ENCODE measurements at places on chromosomes 12 and 14.

DNA sequence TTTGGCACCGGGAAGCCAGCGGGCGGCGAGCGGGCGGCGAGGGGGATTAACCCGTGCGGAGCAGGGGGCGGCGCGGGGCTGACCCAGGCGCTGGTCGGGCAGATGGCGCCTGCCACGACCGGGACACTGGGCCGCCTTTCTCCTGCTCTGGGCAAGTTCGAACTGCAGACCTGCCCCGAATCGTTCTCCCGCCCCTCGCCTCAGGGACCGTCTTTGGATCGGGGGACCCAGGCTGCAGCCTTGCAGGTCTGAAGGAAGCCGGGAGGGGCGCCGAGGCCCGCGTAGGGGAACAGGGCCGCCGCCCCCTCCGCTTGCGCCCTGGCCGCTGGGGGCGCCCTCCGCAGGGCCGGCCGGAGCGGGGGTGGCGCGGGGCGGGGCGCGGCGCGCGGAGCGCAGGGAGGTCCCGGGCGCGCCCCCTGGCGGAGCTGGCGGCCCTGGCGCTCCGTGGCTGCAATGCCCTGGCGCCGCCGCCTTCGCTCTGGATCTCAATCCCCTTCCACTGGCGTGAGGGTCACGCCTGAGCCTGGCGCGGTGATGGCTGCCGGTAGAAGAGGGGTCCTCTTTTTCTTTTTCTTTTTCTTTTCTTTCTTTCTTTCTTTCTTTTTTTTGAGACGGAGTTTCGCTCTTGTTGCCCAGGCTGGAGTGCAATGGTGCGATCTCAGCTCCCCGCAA lies 449 bp upstream of the LTBP2 start:
- DNase-seq = peak; percentile 67

- no peak for DNase-seq
Observed at GRCh38 chr12:122813310-122813713, 21.9 kb upstream of the HIP1R start.

DNA sequence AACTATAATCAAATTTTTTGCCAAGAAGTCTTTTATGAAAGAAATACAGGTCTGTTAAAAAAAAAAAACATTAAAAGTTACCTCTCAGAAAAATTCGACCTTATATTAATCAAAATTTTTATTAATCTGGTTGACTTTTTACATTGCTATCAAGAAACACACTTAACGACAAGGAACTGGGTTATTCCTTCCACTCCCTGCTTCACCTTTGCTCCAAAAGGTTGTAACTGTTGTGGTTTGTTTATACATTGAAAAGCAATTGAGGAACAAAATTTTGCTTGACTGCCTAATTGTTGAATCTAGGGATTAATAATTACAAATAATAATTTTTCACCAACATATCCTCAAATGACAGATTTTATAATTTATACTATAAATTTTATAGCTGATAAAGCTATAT lies 28.4 kb downstream of the TSPAN8 start:
- DNase-seq = no peak

DNA sequence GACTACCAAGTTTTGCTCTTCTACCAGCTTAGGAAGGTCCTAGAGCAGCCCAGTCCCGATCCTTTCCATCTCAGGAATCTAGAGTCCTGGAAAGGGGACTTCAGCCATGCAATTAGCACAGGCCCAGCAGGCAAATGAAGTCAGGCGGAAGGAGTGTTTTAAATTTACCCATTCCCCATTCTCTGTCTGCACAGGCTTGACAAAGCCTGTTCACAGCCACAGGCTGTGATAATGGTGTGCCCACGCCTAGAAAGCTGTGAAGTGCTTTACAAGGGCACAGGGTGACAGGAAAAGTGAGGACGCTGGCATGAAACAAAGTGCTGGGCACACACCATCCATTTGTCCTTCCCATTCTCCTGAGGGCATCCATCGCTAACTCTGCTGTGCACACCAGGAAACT lies 79.0 kb downstream of the PITPNM2 start:
- no peak for DNase-seq

- no peak for DNase-seq
Observed at GRCh38 chr14:68365228-68365627, 427.6 kb downstream of the ZFP36L1 start.

DNA sequence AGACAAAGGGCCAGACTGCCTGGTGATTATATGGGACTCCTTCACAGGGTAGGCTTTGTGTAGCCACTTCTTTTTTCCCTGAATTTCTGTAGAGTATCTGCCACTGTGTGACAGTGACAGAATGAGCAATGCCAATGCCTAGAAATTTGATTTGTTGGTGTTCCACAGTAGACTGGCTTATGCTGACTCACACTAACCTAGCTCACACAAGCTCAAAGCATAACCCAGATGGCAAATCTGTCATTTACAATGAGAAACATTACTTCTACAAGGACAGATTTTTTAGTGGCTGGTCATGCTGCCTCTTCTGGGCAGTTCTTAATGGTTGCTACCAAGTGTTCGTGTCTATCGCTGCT lies 15.9 kb downstream of the CFAP251 start:
- no peak for DNase-seq

- DNase-seq = no peak
Observed at GRCh38 chr12:99157946-99158345, 489.6 kb upstream of the GARIN6 start.

- DNase-seq = no peak
Observed at GRCh38 chr14:95133282-95133681, 24.0 kb downstream of the DICER1 start.

DNA sequence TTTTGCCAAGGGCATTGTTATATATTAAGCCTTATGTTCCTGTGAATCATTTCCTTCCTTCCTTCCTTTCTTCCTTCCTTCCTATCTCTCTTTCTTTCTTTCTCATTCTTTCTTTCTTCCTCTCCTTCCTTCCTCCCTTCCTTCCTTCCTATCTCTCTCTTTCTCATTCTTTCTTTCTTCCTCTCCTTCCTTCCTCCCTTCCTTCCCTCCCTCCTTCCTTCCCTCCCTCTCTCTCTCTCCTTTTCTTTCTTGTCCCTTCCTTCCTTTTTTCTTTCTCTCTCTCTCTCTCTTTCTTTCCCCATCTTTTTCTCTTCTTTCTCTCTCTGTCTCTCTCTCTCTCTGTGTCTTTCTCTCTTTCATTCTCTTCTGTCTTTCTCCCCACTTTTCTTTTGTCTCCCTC lies 226.6 kb downstream of the ETNK1 start:
- no peak for DNase-seq

- DNase-seq = no peak
Observed at GRCh38 chr14:99981806-99982205, 83.4 kb upstream of the EVL start.

- no peak for DNase-seq
Observed at GRCh38 chr12:103901518-103902173, 28.6 kb upstream of the HSP90B1 start.

DNA sequence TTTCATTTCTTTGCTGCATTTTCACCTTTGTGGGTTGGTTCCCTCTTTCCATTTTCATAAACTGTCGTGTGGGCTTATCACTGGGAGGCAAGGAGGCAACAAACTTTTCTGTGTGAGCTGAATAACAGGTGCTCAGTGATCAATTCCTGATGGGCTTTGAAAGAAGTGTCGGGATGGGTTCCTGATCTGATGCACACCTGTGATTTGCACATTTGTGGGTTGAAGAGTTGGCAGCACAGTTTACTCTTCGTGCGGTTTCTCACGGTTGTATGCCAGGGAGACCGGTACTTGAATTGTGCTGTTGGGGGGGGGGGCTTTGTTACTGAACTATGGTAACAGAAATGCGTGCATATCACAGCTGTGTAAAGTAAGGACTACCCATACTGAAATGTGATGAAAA lies 16.0 kb upstream of the ASPG start:
- DNase-seq = no peak

DNA sequence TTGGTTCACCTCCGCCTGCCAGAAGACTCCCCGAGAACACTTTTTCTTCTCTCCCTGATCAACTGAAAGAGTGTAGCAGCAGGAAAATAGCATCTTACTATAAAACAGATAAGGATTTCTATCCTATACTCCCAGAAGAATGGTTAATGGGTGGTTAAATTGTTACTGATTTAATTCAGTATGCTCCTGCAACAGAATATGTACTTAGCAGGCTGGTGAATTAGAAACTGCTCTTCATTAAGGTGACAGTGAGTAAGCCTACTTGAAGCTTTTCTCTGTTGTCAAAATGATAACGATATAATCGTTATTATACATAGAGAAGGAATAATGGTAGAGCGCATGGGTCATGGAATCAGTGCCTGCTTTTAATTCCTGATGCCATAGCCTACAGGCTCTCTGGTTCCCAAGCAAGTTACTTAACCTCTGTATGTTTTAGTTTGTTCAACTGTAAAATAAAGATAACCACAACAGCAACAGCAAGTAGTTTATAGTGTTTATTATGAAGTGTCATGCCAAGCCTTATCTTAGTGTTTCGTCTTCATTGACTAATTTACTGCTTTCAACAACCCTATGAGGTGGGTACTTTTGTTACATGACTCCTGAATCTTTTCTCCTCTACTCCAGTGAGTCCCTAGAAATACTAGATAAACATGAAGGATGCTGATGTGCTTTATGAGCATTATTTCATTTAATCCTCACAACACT lies 392.6 kb downstream of the CCDC91 start:
- no peak for DNase-seq

DNA sequence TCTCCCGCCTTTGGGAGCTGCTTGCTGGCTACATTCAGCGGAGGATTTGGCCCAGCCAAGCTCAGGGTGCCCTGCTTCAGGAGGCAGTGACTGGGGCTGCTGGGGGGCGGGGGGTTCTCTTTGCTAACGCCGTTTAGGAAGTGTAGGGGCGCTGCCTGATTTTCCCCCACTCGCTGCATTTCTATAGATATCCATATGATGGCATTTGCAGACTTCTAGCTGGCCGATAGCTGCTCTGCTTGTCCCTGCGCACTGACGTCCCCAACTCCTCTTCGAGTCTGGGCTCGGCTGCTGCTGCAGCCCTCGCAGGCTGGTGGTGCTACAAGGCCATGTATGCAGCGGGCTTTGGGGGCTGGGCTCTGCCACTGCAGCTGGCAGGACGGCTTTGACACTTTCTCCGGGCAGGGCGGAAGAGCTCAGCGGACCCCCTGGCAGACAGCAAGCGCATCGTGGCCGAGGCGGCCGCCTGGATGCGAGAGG lies 3.1 kb downstream of the LRFN5 start:
- no peak for DNase-seq

DNA sequence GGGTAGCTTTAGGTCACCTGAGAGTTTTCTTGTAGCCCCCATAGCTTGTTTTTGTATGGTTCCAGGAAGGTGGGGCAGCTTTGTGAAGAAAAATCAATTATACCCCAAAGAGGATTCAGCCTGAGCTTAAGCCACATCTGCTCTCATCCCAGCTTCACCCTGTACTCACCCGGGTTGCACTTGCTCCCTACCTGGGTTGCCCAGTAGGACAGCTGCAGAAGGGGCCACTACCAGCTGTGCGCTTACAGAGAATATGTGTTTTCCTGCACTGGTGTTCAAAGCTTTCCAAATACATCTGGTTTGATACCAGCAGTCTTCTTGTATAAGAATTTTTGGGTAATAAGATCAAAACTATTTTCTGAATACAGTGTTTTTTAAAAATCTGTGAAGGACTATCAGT lies 3.0 kb upstream of the SLC38A1 start:
- no peak for DNase-seq

DNA sequence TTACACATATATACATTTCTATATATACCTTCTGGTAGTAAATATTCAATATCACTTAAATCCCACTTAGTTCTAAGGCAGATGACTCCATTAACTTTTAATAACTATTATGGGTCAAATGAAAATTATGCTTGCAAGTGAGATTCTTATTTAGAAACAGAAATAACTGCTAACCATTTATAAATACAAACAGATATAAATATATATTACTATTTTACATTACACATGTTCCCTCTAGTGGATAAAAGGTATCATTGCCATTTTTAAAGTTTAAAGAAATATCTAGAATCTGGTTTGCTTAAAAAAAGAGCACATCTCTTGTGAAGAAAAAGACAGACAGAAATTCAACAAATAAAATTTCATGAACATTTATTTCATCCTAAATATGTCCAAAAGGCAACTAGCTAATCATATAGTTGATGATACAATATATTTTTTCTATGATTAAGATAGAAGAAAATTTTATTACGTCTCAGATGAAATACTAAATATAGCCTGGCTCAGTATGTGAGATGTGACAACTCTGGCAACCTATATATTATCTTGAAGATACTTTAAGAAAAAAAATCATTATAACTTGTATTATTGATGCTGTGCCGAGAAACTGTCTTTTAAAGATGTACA lies 11.7 kb upstream of the RAD51AP1 start:
- no peak for DNase-seq

- DNase-seq = no peak
Observed at GRCh38 chr14:96582411-96582961, 80.3 kb downstream of the PAPOLA start.

- DNase-seq = no peak
Observed at GRCh38 chr12:70309348-70309747, 56.7 kb upstream of the KCNMB4 start.

DNA sequence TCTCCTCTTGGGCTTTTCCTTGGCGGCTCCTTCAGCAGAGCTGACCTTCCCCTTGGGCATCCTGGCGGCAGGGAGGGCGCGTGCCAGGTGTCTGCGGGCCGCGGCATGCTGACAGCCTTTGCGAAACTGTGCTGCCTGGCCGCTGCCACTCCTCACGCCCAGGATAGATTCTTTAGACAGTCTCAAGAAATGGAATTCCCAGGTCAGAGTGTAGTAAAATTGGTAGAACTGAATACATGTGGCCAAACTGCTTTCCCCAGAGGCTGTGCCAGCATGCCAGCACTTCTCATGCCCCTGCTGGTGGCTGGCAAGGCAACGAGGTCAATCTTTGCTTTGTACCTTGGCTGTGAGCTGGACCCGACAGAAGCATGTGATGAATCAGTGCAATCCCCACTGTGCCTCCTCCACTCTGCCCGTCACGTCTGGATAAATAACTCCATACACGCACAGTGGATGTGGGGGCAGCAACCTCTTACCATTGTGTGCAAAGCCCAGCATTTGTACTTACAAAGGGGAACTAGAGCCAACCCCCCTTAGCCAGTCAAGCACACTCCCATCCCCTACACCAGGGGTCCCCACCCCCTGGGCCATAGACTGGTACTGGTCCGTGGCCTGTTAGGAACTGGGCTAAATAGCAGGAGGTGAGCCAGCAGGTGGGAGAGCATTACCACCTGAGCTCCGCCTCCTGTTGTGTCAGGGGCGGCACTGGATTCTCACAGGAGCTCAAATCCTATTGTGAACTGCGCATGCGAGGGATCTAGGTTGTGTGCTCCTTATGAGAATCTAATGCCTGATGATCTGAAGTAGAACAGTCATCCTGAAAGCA lies 90.9 kb downstream of the ACTN1 start:
- DNase-seq = no peak

DNA sequence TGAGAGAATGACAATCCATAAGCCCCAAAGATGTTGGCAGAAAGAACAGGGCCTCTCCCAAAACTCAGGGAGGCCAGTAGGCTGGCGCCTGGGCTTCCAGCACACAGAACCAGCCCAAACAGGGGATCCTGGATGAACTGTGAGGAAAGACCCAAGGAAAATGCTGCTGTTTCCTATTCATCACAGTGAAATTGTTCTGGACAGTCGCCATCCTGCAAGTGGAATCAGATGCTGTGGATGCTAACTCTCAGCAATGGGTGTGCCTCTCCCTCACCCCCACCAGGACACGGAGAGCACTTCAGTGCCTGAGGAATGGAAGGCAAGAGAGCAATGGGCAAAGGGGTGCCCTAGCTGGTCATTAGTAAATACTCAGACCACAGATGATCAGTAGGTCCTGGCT lies 80.8 kb downstream of the ANO2 start:
- DNase-seq = no peak

All from stimulated activated CD4-positive, alpha-beta T cell treated with anti-CD3 and anti-CD28 coated beads, TNF-alpha, amount 100 ng/mL, for 4 hours (primary cell).